ENCODE measurements at places on chromosomes 13 and 19.

DNA sequence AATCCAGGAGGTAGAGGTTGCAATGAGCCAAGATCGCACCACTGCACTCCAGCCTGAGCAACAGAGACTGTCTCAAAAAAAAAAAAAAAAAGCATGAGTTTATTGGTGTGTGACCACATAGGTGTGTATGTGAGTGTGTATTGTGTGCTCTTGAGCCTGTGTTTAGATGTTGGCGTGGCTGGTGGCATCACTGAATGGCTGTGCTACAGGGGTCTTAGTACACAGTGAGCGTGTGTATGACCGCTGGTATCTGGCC is 2.5 kb downstream of the SLC1A5 start:
- DNase-seq = no peak

GRCh38 chr19:51771376-51772130 is 10.6 kb downstream of the FPR2 start:
- DNase-seq = no peak

- DNase-seq = peak; percentile 35
Observed at GRCh38 chr13:72643311-72643989, 84.0 kb downstream of the MZT1 start.

- no peak for DNase-seq
Observed at GRCh38 chr19:35206379-35206778, 22.2 kb downstream of the FAM187B start.

DNA sequence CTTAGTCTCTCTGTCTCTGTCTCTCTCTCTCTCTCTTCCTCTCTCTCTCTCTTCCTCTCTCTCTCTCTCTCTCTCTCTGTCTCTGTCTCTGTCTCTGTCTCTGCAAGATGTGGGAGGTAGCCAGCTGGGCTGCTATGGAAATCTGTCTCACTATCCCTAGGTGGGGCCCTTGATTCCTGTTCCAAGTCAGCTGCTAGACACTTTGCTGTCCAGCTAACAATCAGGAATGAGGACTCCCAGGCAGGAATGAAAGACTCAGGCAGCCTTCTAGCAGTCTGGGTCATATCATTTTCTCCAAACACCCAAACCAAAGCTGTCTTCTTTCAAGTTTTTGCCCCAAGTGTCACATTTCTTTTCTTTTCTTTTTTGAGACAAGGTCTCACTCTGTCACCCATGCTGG is 23.2 kb downstream of the CATSPERD start:
- no peak for DNase-seq

GRCh38 chr19:18167975-18168645 is 5.5 kb upstream of the IFI30 start:
- no peak for DNase-seq

- DNase-seq = no peak
Observed at GRCh38 chr13:32947411-32948276, 68.6 kb upstream of the KL start.

DNA sequence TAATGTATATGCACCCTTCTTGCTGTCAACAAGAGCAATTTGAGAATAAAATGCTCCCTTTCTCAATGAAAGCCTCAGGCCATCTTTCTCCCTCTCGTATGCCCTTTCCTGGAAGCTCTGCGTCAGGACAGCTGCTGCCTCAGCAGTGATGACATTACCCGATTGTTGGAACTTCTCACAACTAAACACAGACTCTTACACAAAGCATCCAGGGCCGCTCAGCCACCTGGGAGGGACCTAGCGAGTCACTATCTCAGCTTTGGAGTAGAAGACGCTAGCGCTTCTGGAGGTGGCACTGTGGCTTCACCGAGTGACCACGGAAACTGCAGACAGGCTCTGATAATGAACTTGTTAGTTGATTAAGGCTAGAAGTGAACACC is 153.2 kb upstream of the SOX1 start:
- no peak for DNase-seq

GRCh38 chr13:112333756-112334543 is 42.2 kb upstream of the SPACA7 start:
- DNase-seq = no peak

GRCh38 chr19:57161985-57162539 is 5.2 kb downstream of the DUXA start:
- no peak for DNase-seq

GRCh38 chr19:33214596-33214995 is 11.1 kb downstream of the SLC7A10 start:
- no peak for DNase-seq

DNA sequence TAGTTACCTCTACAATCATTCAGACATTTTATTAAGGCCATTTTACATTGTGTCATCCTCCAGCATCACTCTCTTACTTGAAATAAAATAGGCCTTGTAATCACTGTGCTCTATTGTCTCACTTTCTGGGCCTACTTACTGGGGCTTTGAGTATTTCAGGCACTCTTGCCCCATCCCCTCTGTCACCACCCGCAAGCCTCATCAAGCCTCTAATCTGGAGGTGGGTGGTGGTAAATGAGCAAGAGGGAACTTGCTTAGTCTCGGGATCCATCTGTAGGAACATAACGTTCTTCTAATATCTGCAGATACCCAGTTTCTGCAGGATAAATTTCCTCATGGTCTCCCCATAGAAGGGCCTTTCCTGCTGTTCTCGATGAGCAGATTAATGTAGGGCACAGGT is 19.4 kb upstream of the GPR18 start:
- DNase-seq = no peak
